ENCODE measurements at places on chromosomes 4 and X.

DNA sequence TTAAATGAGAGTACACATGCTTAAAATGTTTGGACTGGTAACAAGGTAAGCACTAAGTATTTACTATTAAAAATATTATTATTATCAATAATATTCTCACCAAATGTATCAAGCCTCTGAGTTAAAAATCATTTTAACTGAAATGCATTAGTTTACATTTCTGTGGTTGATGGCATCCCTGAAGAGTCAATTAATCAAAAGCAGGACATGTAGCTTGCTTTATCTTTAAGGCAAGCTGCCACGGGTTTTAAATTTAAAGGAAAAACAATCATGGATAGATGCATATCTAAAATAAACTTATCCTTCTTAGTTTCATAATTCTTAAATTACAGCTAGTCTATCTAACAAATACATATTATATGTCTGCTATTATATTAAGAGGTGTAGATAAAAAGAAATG lies 584.8 kb upstream of the INTU start:
- no peak for DNase-seq

DNA sequence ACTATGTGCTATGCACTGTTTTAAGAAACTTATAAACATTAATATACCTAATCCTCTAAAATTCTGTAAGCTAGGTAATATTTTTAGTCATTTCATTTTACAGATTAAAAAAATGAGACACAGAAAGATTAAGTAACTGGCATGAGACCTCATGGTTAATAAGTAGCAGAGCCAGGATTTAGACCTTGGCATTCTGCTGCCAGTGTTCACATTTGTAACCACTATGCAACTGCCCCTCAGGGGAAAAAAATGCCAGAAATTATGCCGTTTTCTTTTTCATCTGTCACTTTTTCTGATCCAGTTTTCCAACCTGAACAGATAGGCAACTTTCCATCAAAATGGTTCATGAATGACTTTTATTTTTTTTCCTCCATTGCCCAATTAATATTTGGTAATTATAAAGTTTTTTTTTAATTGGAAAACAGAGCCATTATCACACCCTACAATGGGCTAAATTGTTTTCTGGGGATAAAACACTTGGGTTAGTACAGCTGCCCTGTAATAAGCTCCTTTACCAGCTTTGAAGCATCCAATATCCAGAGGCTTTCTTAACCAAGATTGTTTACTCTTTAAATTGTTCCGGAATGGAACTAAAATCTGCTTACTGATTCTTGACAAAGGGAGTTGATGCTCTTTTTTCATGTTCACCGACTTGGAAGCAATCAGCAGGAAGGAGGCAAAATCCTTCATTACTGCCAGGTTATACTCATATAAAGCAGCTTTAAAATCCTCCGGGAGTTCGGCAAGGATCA lies 56.4 kb upstream of the DDX60 start:
- no peak for DNase-seq

DNA sequence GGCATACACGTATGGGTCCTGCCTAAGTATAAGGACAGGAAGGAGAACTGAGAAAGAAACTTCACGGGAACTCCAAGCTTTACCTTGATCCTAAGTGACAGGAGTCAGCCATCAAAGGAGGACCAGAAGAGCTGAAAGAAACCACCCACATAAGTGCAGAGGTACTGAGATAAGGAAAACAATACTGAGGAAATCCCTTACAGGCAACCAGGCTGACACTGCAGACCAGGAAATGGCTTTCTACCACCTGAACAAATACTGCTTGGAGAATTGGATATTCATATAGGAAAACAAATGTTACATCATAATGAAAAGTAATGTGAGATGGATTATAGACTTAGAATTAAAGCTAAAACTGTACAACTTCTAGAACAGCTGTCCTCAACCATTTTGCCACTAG lies 127.0 kb downstream of the IL15 start:
- no peak for DNase-seq

DNA sequence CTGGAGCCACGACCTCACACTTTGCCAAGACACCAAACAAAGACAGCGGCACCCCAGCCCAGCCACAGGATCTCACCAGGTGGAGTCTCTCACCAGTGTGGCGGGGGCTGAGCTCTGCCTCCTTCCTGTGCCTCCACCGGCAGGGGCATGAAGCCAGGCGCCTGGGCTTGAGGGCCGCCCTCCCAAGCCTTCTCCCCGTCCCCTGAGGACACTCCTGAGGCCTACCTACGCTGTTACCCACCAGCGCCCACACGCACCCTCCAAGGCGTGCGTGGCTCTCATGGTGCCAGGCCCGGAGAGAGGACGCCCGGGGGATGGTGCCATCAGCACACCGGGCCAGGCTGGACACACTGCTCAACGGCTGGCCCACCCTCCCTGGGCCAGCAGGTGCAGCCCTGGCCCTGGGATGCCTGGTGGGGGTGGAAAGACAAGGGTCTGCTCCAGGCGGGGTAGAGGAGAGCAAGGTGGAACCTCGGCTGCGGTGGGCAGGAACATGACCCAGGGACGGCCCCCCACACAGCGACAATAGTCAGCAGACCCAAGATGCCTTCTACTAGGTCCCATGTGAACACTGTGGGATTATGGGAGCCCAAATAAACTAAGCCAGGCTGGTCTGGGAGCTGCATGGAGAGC lies 22.1 kb downstream of the NELFA start:
- peak; percentile 3 for DNase-seq

DNA sequence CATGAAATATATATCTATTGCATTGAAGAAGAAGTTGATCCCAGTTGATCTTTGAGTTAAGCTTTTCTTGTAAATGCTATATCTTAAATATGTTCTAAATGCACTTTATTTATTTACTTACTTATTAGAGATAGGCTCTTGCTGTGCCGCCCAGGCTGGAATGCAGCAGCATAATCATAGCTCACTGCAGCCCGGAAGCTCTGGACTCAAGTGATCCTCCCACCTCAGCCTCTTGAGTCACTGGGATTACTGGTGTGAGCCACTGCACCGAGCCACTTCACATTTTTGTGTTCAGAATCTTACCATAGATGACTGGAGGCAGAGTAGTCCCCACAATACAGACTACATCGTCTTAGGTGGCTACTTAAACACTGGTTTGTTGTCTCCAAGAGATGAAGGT lies 324.3 kb upstream of the SLIT2 start:
- no peak for DNase-seq

DNA sequence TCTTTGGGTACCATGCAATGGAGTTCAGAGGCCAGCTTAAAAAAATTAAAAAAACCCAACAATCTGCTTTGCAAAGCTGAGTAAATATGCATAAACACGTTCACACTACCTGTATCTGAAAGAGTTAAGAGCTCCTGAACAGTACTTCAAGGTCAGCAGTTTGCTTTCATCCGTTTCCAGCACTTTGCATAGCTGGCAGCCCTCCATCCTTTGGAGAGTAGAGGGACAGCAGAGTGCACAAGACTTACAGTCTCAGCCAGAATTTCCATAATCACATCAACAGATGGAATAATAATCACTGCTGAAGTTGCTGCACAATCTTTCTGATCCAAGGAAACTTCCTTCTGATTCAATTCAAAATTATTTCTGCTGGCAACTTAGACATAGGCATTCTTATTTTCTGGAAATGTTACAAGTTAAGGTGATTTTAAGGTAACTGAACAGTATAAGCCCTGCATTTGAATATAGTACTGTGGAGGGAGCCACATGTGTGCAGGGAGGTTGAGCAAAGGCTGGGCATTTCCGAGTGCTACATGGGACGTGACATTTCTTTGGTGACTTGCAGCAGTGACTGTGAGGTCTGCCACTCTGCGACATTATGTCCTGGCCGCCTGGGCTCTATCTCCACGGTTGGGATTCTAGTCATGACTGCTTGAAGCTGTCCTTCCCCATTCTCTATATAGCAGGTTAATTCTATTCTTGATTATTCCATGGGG lies 73.5 kb upstream of the EMCN start:
- DNase-seq = no peak

- DNase-seq = no peak
Observed at GRCh38 chr4:55546506-55546755, 278 bp downstream of the CLOCK start.

DNA sequence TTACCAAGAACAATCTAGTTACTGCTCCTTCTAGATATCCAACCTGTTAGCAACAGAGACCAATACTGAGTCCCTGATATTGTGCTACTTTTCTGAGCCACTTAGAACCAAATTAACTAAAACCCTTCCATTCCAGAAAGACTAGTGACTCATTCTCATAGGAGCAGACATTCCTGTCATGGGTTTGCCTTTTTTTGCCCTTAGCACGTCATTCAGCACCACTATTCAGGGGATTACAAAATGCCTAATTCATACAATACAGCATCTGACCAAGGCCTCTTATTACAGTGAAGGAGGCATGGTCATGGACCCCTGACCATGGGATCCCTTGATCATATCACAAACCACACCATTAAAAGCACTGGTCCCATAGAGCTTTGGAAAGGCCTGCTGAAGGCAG lies 123.8 kb upstream of the CXCL13 start:
- DNase-seq = no peak

GRCh38 chrX:150455215-150455608 lies 92.1 kb downstream of the MAMLD1 start:
- no peak for DNase-seq

DNA sequence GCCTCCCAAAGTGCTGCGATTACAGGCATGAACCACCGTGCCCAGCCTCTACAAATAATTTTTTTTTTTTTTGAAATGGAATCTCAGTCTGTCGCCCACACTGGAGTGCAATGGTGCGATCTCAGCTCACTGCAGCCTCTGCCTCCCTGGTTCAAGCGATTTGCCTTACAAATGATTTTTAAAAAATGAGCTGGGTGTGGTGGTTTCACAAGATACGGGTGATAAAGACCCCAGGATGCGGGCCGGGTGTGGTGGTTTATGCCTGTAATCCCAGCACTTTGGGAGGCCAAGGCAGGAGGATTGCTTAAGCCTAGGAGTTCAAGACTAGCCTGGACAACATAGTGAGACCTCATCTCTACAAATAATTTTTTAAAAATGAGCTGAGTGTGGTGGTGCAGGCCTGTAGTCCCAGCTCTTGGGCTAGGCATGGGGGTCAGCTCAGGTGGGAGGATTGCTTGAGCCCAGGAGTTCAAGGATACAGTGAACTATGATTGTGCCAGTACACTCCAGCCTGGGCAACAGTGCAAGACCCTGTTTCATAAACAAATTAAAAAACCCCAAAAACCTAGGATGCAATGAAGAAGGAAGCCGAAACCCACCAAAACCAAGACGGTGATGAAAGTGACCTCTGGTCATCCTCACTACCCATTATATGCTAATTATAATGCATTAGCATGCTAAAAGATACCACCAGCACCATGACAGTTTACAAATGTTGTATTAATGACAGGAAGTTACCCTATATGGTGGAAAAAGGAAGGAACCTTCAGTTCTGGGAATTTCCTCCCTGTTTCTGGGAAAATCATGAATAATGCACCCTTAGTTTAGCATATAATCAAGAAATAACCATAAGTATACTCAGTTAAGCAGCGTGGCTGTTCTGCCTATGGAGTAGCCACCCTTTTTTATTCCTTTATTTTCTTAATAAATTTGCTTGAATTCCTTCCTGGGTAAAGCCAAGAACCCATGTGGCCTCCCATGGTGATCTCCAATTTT lies 27.7 kb downstream of the PDGFRA start:
- DNase-seq = no peak

DNA sequence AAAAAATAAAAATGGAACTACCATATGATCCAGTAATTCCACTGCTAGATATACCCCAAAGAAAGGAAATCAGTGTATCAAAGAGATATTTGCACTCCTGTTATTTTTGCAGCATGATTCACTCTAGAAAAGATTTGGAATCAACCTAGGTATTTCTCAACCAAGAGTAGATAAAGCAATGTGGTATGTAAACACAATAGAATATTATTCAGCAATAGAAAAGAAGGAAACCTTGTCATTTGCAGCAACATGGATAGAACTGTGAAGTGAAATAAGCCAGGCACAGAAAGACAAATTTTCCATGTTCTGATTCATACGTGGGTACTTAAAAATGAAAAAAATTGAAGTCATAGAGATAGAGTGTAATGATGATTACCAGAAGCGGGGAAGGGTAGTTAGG lies 362.3 kb upstream of the EPHA5 start:
- DNase-seq = no peak

DNA sequence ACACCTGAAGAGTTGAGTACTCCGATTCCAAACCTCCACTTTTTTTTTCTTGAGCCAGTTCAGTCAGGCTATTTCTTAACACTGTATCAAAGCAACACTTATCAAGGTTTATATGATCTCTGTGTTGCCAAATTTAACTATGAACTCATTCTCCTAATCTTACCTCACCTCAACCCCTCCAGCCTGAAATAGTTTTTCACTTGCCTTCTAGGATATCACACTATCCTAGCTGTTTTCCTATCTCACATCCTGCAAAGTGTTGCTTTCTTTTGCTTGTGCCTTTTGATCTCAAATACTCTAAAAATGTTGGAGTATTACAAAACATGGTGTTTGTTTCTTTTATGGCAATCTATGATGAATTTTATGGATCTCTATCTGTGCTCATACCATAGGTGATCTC lies 415.0 kb downstream of the CFAP47 start:
- DNase-seq = no peak

- no peak for DNase-seq
Observed at GRCh38 chr4:29632199-29632598, 1088.0 kb upstream of the PCDH7 start.

DNA sequence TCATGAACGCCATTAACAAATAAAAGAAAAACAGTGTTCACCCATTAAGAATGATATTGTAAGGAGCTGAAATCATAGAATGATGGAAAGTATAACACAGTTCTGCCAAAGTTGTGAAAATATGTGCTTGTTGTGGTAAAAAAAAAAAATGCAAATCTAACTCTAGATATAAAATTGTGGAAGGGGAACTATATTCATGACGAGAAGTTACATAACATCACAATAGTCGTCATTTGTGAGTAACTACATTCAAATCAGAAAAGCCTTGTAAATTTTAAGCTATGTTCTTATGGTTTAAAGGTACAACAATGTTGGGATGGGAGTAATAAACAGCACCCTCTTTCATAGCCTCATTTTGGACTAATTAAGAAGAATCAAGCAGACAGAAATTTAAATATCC lies 57.6 kb upstream of the PRDM8 start:
- DNase-seq = no peak

GRCh38 chr4:62130230-62130629 lies 930.1 kb downstream of the ADGRL3 start:
- DNase-seq = no peak

DNA sequence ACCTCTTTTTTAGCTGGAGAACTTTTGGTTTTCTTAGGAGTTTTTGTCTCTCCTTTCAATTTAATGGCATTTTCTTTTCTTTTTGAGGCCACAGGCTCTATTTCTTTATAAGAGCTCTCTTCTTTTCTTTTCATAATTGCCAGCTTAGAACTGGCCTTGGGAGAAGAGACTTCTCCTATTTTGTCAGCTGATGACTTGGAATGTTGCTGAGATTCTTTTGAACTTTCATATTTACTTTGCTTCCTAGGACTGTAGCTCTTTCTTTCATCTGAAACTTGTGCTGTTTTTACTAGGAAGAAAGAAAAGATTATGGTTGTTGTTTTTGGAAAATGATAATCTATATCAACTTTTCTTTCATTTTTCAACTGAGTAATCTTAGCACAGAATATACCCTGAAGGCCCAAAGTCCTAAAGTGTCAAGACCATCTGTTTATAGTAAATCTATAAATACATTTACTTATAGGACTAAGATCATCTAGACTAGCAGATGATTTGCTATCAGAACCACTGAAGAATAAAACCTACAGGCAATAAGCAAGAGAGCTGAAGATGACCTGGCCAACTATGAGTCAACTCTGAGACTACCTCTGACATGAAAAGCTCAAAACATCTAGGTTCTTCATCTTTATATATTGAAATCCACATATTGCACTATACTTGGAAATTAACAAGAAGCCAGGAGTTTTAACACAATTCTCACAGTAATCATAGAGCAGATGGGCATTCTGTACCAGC lies 45.6 kb downstream of the RFC1 start:
- DNase-seq = no peak

- no peak for DNase-seq
Observed at GRCh38 chr4:66048861-66049260, 378.6 kb upstream of the EPHA5 start.

All from MM.1S (cell line).